Stromal cell of bone marrow (primary cell): ENCODE measurements at places on chromosomes 2 and 18.

DNA sequence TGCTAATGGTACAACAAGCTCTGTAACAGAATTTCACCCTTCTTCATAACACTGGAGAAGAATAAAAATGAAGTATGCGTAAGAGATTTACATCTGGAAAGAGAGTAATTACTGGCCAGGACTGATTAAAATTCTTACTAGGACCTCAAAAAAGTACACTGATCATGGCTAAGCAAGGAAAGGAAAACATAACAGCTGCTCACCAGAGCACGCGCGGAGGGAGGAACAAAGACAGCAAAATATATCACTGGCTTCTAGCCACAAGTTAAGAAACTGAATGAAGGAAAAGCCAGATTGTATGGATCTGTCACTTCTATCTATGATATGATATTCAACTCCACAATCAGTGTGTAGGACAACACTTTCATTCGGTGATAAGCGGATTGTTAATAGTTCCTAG is 15.6 kb upstream of the CYTIP start:
- no peak for DNase-seq

- no peak for DNase-seq
Observed at GRCh38 chr2:20549691-20550348, 101.1 kb downstream of the HS1BP3 start.

- DNase-seq, result no peak
Observed at GRCh38 chr18:79754831-79755351, 42.8 kb upstream of the KCNG2 start.

- DNase-seq, result no peak
Observed at GRCh38 chr2:2568411-2568810, 237.3 kb upstream of the MYT1L start.

DNA sequence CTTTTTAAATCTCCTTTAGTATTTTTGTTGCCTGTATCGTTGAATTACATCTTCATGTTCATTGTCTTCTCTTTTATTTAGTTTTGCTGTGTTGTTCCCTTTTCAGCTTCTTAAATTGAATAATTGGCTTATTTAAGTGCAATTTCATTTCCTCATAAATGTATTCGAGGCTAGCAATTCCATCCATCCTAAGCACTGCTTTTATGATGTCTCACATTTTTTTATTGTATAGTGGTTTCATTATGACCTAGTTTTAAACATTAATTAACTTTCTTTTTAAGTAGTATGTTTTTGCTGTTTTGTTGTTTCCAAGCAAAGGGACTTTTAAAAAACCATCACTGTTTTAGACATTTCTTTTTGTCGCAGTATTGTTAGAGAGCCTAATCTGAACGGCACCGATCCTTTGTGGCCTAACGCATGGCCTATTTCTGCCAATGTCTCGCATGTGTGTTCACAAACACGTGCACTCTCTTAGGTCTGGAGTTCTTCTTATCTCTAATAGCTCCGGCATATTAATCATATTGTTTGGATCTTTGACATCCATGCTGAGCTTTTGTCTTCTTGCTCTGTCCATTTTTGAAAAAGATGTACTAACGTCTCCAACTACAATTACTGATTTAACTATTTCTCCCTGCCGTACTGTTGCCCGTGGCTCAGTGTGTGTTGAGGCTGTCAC is 59.6 kb upstream of the ZNF516 start:
- DNase-seq, result no peak

GRCh38 chr2:82224301-82224940 is 1919.9 kb upstream of the LRRTM1 start:
- DNase-seq, result no peak

- no peak for DNase-seq
Observed at GRCh38 chr2:174184915-174185314, 63.4 kb downstream of the OLA1 start.

DNA sequence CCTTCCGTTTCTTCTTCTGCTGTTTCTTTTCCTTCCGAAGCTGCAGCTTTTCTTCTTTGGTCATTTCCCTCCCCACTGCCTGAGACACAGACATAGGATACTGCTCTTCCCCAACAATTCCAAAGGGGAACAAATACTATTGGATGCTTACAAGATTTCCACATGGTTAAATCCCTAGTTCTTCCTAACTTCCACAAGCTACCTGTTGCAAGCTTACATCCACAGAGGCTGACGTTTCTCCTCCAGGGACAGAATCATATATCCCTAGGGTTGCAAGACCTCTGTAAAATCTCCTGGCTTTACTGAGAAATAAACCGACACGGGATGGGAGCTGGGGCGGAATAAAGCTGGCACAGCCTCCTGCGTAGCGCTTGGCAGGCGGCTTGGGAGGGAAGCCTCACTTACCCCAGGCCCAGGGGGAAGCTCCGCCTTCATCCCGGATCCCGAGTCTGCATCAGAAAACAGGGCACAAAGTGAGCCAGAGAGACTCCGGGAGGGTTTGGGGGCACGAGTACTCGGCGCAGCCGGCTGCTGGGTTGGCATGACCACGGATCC is 590 bp downstream of the EIF2B4 start:
- peak; percentile 38 for DNase-seq

GRCh38 chr2:159129269-159129668 is 157.2 kb downstream of the WDSUB1 start:
- no peak for DNase-seq

DNA sequence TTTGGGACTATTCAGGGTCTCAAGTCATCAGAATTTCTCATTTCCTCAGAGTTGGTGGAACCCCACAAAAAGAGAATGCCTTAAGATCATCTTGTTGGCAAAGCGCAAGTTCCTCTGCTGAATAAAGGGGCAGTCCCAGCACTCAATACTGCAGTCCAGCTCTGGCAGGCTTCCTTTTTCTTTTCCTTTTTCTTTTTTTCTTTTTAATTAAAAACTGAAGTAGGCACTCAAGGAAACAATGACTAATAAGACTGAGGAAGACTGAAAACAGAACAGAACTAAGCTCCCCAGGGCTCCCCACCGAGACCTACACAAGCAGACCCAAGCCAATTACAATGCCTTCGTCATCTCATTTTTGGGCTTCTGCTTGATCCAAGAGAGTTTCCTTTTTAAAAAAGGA is 82.0 kb downstream of the STK39 start:
- DNase-seq, result peak; percentile 85

DNA sequence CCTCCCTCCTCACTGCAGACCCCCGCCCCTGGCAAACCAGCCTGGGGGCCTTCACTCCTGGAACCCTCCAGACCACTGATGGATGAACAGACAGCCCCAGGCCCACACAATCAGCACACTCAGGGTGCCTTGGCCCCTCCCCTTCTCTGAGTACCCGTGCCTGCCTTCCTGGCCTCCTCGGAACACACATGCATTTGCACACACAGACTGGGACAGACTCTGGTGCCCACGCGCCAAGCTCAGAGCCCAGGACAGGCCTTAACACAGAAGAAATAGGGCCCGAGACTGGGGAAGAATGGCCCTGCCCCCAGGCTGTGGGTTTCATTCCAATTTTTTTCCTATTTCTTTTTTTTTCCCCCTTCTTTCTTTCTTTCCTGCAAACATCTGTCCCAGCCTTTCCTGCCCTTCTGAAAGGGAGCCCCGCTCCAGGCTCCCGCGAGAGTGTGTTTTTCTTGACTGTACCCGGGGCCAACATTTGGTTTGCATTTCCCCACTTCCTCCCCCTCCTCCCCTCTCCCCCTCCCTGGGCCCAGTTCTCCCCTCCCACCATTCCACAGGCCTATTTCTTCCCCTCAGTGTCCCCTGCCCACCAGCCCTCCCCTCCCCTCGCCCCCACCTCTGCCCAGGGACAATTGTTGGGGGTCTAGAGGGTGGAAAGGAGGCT is 618 bp upstream of the TNS1 start:
- no peak for DNase-seq

GRCh38 chr18:63534615-63535014 is 7.6 kb upstream of the SERPINB12 start:
- no peak for DNase-seq

- DNase-seq, result no peak
Observed at GRCh38 chr2:71937396-71937795, 210.3 kb downstream of the CYP26B1 start.

GRCh38 chr2:110858135-110858725 is 125.9 kb downstream of the ACOXL start:
- DNase-seq, result no peak

- no peak for DNase-seq
Observed at GRCh38 chr18:3223356-3223755, 3.6 kb upstream of the MYOM1 start.

DNA sequence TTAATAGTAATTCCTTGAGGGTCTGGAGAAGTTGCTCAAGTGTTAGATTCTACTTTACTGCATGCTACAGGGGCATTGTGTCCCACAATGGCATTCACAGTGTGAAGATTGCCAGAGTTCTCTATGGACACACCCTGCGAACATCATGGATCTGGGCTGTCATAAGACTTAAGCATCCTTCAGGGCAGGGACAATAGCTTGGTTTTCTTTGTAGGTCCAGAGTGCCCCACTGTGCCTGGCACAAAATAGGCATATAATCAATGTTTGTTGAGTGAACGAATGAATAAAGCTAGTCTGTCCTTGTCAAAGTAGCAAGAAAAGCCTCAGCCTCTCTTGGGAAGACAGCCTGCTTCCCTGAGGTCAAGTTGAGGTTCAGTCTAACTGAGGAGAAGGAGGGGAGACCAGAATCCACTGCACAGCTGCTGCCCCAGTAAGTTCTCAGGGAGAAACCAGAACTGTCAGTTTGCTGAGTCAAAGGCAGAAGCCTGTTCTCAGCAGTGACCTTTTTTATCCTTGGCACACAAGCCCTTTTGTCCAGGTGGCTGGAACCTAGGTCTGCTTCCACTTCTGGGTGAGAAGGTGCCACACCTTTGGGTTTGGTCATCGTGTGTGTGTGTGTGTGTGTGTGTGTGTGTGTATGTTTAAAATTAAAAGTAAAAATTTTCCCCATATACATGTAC is 15.0 kb downstream of the INPP4A start:
- DNase-seq, result no peak

- DNase-seq, result no peak
Observed at GRCh38 chr2:85787282-85787980, 33.6 kb downstream of the ATOH8 start.

- DNase-seq, result peak; percentile 22
Observed at GRCh38 chr2:145961846-145962245, 1441.9 kb upstream of the ZEB2 start.

DNA sequence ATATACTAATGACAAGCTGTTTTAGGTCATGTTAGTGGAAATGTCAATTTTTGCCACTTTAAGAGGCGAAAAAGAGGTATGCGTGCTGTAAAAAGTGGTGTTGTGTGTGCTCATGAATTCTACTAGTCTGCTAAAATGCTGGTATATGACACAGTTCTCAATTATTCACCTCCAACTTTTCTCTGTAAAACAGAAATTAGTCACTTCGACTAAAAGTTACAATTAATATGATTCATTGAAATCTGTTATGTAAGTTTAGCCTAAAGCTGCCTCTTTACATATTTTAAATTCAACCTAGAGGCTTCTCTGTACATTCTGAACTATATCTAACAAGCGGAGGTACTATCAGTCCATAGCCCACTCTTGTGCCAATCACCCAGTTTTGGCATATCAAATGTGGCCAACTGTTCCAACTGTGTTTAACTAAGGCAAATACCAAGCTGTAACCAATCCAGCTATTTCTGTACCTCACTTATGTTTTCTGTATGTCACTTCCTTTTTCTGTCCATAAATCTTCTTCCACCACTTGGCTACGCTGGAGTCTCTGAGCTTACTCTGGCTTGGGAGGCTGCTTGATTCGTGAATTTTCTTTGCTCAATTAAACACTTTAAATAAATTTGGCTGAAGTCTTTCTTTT is 20.8 kb downstream of the BAZ2B start:
- DNase-seq, result no peak

GRCh38 chr2:226647621-226648518 is 151.8 kb downstream of the IRS1 start:
- no peak for DNase-seq

- DNase-seq, result no peak
Observed at GRCh38 chr2:179995741-179996515, 11.2 kb downstream of the CWC22 start.

GRCh38 chr2:224158831-224159230 is 119.7 kb upstream of the SERPINE2 start:
- no peak for DNase-seq

DNA sequence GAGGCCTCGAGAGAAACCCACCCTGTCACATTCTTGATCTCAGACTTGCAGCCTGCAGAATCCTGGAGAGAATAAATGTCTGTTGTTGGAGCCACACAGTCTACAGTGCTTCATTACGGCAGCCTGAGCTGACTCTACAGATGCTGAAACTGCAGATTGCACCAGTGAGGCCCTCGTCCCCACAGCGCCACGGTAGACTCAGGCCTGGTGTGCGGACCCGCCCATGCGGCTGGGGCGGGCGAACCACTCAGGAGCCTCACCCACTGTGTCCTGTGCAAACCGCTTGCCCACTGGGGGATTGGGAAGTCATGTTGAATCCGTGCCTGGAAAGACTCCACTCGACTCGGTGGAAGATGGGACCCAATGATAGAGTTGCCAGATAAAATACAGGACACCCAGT is 125.2 kb upstream of the COPS8 start:
- no peak for DNase-seq

GRCh38 chr2:189483571-189483970 is 42.3 kb downstream of the WDR75 start:
- no peak for DNase-seq

DNA sequence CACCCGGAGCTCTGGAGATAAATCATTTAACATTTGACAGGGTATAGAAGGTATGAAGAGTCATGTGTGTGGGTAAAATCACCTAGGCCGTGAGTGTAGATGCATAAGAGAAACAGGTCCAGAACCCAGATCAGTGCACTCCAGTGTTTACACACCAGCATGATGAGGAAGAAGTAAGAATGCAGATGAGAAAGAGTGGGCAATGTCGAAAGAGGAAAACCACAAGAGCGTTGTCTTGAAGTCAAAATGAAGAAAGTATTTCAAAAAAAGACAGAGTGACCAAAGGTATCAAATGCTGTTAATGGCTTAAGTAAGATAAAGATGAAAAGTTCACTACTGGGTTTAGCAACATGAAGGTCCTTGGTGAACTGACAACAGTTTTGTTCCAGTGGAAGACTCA is 32.0 kb upstream of the PLB1 start:
- DNase-seq, result no peak

DNA sequence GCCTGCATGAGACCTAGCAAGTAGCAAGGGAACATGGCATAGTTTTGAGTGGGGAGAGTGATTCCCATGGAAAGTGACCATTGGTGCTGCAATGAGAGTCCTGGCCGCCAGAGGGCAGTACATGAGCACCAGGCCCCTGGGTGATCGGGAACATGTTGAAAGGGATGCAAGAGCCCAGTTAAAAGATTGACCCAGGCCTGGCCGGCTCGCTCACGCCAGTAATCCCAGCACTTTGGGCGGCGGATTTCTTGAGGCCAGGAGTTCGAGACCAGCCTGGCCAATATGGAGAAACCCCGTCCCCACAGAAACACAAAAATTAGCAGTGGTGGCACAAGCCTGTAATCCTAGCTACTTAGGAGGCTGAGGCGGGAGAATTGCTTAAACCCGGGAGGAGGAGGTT is 22.2 kb downstream of the FAP start:
- peak; percentile 40 for DNase-seq

GRCh38 chr2:8681786-8682692 is at the start of gene ID2:
Gene ID2, plus strand, starts transcription at chr2:8682056. Its CDS starts 110 bp downstream, at chr2:8682166.
- DNase-seq, result peak; percentile 99
